EL (cell line): ENCODE measurements at places on chromosomes 3 and 15.

- peak; percentile 17 for DNase-seq
These were observed 51.1 kb downstream of the CHST2 start for GRCh38 chr3:143170676-143171075.

DNA sequence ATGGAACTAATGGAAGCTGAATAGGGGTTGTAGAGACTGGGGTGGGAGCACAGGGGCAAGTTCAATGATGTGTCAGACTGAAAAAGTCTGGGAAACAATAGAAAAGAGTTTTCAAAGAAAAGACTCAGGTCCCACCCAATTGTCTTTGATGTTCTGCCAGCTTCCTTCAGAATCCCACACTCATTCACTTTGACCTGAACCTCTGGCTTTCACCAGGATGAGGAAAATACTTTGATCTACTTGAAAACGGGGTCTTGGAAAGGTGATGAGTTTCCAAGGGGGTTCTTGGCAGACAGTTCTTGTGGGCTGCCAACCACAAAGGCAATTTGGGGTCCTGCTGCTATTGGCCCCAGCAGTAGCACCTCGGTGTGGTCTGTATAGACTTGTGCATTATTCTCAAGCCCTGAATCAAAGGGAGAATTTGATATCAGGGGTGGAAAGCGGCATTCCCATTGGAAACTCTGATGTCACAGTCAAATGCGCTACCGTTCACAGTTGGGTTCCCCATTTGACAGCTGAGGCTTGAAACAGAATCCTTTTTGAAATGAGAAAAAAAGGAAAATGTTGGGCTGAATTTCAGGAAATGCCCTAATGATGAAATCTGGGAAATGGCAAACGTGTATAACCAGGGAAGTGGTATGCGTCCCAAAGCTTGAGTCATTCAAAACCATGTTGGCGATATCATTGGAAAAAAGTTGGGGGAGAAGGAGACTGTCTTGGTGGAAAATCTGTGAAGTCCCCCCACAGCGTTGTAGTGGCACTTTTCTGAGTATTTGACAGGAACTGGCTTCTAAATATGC, 229.2 kb upstream of the LRTM1 start:
- peak; percentile 68 for DNase-seq

DNA sequence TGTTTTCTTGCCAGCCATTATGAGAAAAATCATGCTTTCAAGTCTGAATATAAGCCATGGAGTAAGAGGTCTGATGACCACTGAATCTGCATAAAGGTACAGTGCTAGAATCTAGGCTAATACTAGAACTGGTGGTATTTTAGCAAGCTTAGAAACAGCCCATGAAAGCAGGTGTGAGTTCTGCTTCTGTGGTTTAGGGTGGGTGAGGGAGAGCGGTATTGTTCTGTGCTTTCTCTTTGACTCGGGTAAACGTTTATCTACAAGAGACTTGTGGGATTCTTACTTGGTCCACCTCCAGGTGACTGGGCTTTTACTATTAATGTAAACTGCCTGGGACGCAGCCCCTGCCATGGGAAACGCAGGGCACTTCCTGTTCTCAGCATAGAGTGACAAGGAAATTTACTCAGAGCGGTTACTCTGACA, 55.2 kb downstream of the PGPEP1L start:
- DNase-seq = no peak

DNA sequence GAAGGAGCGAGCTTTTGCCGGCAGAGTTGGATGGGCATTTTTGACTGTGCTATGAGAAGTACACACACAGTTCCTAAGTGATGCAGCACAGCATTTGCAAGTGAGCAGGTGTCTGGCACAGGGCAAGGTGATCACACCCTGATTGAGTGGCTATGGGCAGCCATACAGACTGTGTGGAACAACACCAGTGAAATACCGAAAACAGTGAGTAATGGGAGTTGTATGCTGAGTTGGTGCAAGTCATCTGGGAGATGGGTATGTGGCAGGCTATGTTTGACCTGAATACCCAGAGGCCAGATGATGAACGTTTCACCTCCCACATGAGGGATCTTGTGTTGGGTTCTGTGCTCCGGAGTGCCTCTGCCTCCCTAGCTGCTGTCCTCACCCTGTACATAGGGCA, 53.5 kb upstream of the TIPARP start:
- peak; percentile 55 for DNase-seq

DNA sequence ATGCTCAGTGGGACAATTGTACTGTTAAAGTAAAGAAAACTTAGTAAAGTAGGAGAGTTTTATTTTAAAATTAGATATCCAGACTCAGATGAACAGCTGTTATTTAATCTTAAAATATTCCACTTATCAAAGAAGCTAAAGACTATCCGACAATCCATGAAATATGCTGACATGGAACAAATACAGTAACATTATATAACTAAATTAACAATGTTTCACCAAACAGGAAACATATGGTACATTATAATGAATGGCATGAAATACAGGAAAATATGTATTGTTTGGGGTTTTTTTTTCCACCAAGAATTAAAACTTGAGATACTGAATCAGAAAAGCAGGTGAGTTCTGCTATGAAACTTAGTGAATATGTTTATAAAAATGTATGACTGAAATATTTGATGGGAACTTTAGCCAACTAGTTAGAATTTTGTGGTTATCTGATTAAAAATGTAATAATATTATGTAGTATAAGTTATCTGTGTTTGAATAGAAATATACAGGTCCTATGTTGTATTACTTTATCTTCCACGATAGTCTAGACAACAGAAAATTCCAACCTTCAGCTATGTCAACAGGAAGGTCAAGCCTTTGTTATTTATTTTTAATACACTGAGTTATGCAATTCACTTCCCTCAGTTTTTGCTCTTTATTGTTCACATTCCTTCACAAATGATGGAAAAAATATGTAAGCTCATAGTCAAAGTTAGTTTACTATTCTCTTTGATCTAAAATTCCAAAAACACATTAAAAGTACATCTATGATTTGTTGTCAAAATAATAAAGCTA, 72.7 kb downstream of the UACA start:
- DNase-seq = no peak
